Activated CD4-positive, alpha-beta T cell treated with anti-CD3 and anti-CD28 coated beads, Interleukin-2, Interleukin-6, amounts not matched to agents 100 ng/mL and 50 ng/mL, durations not matched to agents 16 hours and 8 hours (primary cell): ENCODE measurements at places on chromosomes 2 and 18.

GRCh38 chr2:26860211-26860850 lies 12.4 kb downstream of the DPYSL5 start:
- no peak for DNase-seq

DNA sequence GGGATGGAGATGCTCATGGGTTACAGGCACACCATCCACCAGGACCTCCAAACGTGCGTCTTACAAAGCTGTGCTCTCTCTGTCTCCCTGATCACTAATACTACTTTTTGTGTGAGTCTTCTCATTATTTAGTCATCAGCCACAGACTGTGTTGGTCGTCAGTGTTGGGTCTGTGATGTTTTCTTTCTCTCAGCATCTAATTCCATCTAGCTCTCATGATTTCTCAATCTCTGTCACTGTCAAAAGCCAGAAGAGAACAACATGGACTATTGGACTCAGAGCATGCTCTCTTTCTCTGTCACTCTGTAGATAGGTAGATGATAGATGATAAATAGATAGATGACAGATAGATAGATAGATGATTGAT lies 6.0 kb upstream of the ARL4C start:
- no peak for DNase-seq

- DNase-seq: no peak
Observed at GRCh38 chr2:222859786-222860612, 837 bp upstream of the ACSL3 start.

- DNase-seq: no peak
Observed at GRCh38 chr2:10230499-10230898, 72.2 kb upstream of the HPCAL1 start.

DNA sequence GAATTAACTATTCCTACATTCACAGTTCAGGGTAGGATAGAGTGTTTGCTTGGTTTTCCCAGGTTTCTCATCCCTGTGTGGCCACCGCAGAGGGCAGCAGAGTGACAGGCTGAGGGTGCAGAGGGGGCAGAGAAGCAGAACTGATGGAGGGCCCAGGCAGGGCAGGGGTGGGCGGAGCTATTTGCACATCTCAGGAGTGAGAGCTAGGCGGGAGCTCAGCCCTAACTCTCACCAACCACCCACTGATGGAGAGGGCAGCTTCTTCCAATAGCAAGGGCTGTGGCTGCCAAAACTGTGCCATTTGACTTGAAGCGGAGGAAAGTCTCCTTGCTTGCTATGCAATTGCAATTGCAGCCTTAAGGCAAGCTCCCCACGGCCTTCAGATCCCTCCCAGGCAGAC lies 12.0 kb upstream of the DARS1 start:
- DNase-seq: no peak
